C1 segment of cervical spinal cord (tissue), 14 donors: ENCODE measurements at places on chromosomes 5 and 9.
A peak's percentile ranks its signal among the peaks of the same experiment; 100 is the strongest.

DNA sequence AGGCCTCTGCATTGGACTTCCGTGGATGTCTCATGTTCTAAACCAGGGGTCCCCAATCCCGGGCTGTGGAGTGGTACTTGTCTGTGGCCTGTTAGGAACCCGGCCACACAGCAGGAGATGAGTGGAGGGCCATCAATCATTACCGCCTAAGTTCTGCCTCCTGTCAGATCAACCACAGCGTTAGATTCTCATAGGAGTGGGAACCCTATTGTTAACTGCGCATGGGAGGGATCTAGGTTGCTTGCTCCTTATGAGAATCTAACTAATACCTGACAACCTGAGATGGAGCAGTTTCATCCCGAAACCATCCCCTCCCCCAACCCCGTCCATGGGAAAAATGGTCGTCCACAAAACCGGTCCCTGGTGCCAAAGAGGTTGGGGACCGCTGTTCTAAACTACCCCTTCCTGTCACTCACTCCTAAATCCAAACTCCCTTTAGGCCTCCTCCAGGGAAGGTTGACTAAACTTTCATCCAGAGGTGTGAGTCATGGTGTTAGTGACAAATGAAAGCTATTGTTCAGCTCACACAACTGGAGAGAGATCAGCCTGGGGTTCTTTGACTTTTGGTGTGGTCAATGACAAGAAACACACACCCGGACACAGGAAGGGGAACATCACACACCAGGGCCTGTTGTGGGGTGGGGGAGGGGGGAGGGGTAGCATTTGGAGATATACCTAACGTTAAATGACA lies 9.5 kb downstream of the KCNV2 start:
- DNase-seq, result no peak

- no peak for DNase-seq
Observed at GRCh38 chr5:155394727-155395126, 381.2 kb downstream of the KIF4B start.

GRCh38 chr5:179322071-179323025 lies 22.9 kb downstream of the ADAMTS2 start:
- DNase-seq, result no peak

- DNase-seq, result no peak
Observed at GRCh38 chr9:34256987-34257585, 72.0 kb downstream of the KIF24 start.

DNA sequence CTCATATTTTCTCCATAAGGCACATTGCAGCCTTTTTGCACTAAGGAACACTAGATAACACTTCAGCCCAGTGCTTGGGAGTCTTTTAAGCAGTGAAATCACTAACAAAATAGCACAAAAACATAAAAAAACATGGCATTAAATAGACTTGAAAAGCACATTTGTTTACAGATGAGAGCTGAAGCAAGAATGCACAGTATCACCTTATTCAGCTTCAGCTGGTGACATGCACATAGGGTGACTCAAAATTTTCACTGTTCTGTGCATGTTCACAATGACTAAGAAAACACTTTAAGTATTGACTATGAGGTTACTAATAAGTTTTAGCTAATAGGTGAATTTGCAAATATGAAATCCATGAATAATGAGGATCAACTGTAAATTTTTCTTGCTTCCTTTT lies 293.9 kb upstream of the TARS1 start:
- DNase-seq, result no peak

DNA sequence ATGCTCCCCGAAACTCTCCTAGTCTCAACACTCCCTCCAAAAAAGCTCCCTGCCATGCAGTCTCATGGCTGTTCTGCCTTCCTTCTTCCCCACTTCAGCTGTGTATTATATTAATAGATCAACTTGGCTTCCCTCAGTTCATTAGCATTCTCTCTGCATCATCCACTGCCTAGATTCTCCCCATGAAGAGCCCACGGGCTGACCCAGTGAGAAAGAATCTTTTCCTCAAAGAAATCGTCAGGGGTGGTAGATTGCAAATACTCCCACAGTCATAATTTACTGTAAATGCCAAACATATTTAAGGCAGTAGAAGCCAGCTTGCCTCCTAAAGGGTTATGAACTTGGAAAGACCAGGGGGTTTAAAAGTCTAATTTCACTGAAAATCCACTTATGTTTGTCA lies 33.5 kb downstream of the GNA14 start:
- no peak for DNase-seq

DNA sequence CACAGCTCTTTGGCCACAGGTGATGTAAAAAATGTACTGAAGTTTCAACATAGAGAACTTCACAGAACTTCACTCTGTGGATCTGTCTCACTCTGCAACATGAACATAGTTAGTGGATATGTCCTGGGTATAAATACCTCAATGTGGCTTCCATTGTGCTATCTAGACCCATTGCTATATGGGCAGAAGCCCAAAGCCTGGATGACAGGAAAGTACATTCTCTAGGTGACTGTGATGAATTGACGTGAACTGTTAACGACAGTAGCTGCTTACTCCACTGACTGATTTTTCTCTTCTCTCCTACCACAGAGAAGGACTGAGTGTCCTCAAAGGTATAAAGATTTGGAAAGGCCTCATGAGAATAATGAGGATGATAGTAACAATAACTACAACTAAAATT lies 270.1 kb upstream of the FTMT start:
- no peak for DNase-seq

DNA sequence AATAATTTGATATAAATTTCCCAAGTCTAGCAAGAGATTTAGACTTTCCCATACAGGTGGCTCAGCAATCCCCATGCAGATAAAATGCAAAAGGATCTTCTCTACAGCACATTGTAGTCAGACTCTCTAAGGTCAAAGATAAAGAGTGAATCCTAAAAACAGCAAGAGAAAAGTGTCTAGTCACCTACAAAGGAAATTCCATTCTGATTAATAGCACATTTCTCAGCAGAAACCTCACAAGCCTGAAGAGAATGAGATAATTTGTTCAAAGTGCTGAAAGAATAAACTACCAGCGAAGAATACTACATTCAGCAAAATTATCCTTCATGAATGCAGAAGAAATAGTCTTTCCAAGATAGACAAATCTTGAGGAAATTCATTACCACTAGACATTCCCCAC lies 493.3 kb downstream of the PRELID2 start:
- no peak for DNase-seq

GRCh38 chr9:135718616-135719015 lies 16.6 kb downstream of the KCNT1 start:
- DNase-seq, result no peak

- no peak for DNase-seq
Observed at GRCh38 chr5:169610606-169611005, 26.5 kb upstream of the DOCK2 start.

- DNase-seq, result no peak
Observed at GRCh38 chr5:53908757-53909156, 348.3 kb downstream of the NDUFS4 start.

DNA sequence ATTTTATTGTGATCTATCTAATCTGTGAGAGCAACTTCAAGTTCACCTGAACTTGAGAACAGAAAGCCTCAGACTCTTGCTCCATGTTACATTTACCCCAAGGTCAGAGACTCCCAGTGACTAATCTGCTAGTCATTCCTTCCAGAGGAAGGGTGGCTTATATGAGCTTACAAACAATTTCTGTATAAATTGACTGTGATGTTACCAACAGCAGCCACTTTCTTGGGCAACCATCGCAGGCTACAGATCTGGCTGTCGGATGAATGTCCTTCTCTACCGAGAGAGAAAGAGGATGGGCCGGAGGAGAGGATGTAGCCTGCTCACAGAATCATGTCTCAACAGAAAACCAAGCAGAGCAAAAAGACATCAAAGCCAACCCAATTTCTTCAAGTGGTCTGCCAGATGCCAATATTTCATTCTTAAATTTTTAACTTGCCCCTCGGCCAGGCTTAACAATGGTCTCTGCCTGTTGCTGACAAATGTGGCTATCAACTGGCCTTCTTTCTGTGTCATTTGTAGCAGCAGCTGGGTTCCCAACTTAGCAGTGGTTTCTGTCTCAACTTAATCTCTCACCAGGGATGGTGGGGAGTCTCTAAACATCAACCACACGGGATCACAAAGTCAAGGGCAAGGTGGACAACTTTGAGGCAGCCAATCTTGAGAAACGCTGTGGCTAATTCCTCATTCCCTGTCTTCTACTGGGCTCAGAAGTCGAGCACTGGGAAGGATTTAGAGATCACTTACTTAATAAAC lies 81.3 kb downstream of the RAPGEF1 start:
- DNase-seq, result no peak

- DNase-seq, result no peak
Observed at GRCh38 chr5:55481293-55481855, 53.4 kb downstream of the PLPP1 start.

GRCh38 chr5:156261275-156261939 lies 65.6 kb upstream of the SGCD start:
- DNase-seq, result no peak

- DNase-seq, result no peak
Observed at GRCh38 chr5:62778316-62779009, 199.8 kb downstream of the LRRC70 start.

GRCh38 chr5:143924311-143924978 lies 112.5 kb downstream of the HMHB1 start:
- DNase-seq, result no peak

- no peak for DNase-seq
Observed at GRCh38 chr5:122304471-122305215, 7.4 kb upstream of the SNCAIP start.

- no peak for DNase-seq
Observed at GRCh38 chr9:14030375-14031059, 283.4 kb downstream of the NFIB start.

GRCh38 chr5:144013816-144014215 lies 156.6 kb downstream of the YIPF5 start:
- DNase-seq, result no peak

- DNase-seq, result no peak
Observed at GRCh38 chr9:20361229-20361628, 261.1 kb downstream of the MLLT3 start.

DNA sequence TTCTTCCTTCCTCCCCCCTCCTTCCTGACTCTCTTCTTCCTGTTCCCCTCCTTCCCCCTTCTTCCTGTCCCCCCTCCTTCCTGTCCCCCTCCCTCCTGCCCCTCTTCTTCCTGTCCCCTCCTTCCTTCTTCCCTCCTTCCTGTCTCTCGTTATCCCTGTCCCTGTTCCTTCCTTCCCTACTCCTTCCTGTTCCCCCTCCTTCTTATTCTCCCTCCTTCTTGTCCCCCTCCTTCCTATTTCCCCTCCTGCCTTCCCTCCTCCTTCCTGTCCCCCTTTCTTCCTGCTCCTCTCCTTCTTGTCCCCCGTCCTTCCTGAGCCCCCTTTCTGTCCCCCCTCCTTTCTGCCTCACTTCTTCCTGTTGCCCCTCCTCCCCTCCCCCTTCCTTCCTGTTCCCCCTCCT lies 70.6 kb downstream of the COL5A1 start:
- DNase-seq, result no peak

GRCh38 chr9:13607481-13608441 lies 328.3 kb upstream of the MPDZ start:
- peak; percentile 5 for DNase-seq

DNA sequence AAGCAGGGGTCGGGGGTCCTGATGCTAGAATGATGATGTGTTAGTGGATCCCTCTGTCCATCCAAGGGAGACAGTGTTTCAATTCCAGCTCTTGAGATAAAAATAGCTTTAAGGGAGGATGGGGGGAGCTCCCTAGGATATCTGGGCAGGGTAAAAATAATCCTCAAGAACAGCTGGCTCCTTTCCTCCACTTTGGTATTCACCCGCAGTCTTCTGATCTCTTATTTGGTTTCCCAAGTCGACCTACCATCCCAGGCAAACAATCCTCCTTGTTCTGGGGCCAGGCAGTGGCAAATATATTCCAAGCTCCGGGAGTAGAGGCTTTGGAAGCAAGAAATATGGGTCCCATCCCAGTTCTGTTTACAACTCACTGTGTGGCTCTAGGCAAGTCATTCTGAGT lies 14.5 kb upstream of the COL27A1 start:
- no peak for DNase-seq

- no peak for DNase-seq
Observed at GRCh38 chr5:178234121-178234749, 1.6 kb upstream of the PHYKPL start.

DNA sequence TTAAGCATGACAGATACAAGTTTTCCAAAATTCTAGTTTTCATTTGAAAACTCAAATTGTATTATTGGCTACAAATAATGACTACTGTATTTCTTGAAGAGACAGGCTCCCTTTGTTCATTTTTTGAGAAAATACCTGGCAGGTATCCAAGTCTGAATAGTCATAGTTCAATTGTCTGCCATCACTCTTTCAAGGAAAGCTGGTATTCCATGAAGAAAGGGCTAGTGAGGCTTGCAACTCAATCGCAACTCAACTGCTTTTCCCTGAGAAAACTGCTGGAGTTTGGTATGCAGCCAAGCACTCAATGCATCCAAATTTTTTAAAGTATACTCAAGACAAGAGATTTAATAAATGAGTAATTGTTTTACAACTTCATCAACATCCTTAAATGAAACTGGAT lies 61.4 kb upstream of the TRIO start:
- no peak for DNase-seq

DNA sequence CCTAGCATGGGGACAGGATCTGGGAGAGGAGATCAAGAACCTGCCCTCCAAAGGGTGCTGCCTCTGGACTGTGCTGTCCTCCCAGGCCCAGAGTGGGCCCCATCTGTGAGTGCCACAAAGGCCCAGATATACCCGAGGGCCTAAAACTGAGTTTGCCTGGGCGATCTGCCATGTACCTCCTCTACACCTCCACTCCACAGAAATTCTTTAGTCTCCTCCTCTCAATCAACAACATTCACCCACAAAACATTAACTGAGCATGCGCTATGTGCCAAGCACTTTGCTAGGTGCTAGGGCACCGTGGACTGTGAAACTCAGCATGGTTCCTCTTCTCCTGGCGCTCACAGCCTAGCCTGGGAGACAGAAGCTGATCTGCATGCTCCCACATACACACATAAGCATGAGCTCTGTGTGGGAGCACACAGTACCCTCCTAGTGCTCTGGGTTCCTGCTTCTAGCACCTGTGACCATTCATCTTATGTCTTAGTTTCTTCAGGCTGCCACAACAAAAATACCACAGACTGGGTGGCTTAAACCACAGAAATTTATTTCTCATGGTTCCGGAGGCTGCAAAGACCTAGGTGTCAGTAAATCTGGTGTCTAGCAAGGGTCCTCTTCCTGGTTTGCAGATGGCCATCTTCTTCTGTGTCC lies 82.0 kb upstream of the FSTL4 start:
- no peak for DNase-seq
